ENCODE measurements at places on chromosomes 1 and 21. TPM values are rescaled to one million over a fixed set of nuclear protein-coding genes. Genes with fewer than 3 reads are reported as not detected.

Gene CATSPER4
- not detected for polyA plus RNA-seq

Gene PLPPR5
- 21.9 TPM for polyA plus RNA-seq

Gene PTAFR
- 0.12 TPM for polyA plus RNA-seq

Gene ACTL8
- not detected for polyA plus RNA-seq

Gene SUSD4
- 31.5 TPM for polyA plus RNA-seq

Gene HPCA
- not detected for polyA plus RNA-seq

Gene AVPR1B
- polyA plus RNA-seq, result not detected

Gene SNAP47
- polyA plus RNA-seq, result 60.4 TPM

Gene B3GALT2
- 12.3 TPM for polyA plus RNA-seq

Gene SH2D2A
- polyA plus RNA-seq, result not detected

Gene CNKSR1
- polyA plus RNA-seq, result 7.8 TPM

Gene CYP4Z1
- polyA plus RNA-seq, result not detected

Gene ZNF672
- 31.0 TPM for polyA plus RNA-seq

Gene TATDN3
- 72.0 TPM for polyA plus RNA-seq

Gene INAVA
- 1.3 TPM for polyA plus RNA-seq

Gene B4GALT3
- 39.8 TPM for polyA plus RNA-seq

Gene SLC1A7
- polyA plus RNA-seq, result not detected

Gene DHX9
- 193 TPM for polyA plus RNA-seq

Gene KRTCAP2
- 175 TPM for polyA plus RNA-seq

Gene TPTE
- polyA plus RNA-seq, result not detected

Gene PAPPA2
- polyA plus RNA-seq, result 0.59 TPM

Gene LELP1
- polyA plus RNA-seq, result not detected

Gene RHEX
- not detected for polyA plus RNA-seq

Gene ST6GALNAC5
- polyA plus RNA-seq, result 57.3 TPM

Gene GSTM5
- polyA plus RNA-seq, result not detected

Gene PLA2G2A
- not detected for polyA plus RNA-seq

Gene IFI44
- polyA plus RNA-seq, result not detected

Gene CFAP74
- 0.22 TPM for polyA plus RNA-seq

Gene ASAP3
- polyA plus RNA-seq, result 14.7 TPM

Gene GAS5
- polyA plus RNA-seq, result 931 TPM

Gene NID1
- polyA plus RNA-seq, result 0.10 TPM

Gene NMNAT2
- polyA plus RNA-seq, result 50.2 TPM

Gene RNU1-3
- polyA plus RNA-seq, result not detected

Gene LMX1A
- 0.52 TPM for polyA plus RNA-seq

Gene NOS1AP
- polyA plus RNA-seq, result 5.3 TPM

Gene LIX1L
- polyA plus RNA-seq, result 17.0 TPM

Gene FAM89A
- polyA plus RNA-seq, result 0.32 TPM

Gene GJA8
- polyA plus RNA-seq, result not detected

Gene EFNA3
- 16.9 TPM for polyA plus RNA-seq

Gene C1orf94
- 0.72 TPM for polyA plus RNA-seq

Gene TMPRSS15
- 0.18 TPM for polyA plus RNA-seq

Gene CHODL
- polyA plus RNA-seq, result 28.8 TPM

Gene NVL
- polyA plus RNA-seq, result 84.2 TPM

Gene PCSK9
- polyA plus RNA-seq, result not detected

Gene OR6K3
- not detected for polyA plus RNA-seq

Gene MR1
- polyA plus RNA-seq, result not detected

Gene CLIC6
- 0.16 TPM for polyA plus RNA-seq

Gene CC2D1B
- polyA plus RNA-seq, result 20.1 TPM

Gene NHLH2
- 0.31 TPM for polyA plus RNA-seq

Gene ATF3
- 3.4 TPM for polyA plus RNA-seq

Gene TEX38
- not detected for polyA plus RNA-seq

Gene OR2L3
- polyA plus RNA-seq, result 0.10 TPM

Gene RCSD1
- polyA plus RNA-seq, result not detected

Gene ARHGAP29
- polyA plus RNA-seq, result 1.7 TPM

Gene LRRC53
- polyA plus RNA-seq, result not detected

Gene CNTN2
- 3.2 TPM for polyA plus RNA-seq

Gene TP73
- not detected for polyA plus RNA-seq

Gene AKR7A3
- polyA plus RNA-seq, result 2.9 TPM

Gene PGLYRP3
- polyA plus RNA-seq, result not detected
